Tibial artery (tissue), 4 donors: ENCODE measurements at places on chromosomes 3 and 15.

- no peak for DNase-seq
Measured at GRCh38 chr15:55661428-55661827, 73.3 kb upstream of the PYGO1 start.

- DNase-seq, result no peak
Measured at GRCh38 chr15:85755471-85755870, 39.3 kb downstream of the KLHL25 start.

GRCh38 chr15:89912145-89912673 lies 543 bp downstream of the ARPIN start:
- DNase-seq, result peak; percentile 44

GRCh38 chr15:75091814-75092213 lies 68.4 kb downstream of the PPCDC start:
- DNase-seq, result no peak

GRCh38 chr15:32108661-32109060 lies 78.3 kb downstream of the CHRNA7 start:
- DNase-seq, result no peak

DNA sequence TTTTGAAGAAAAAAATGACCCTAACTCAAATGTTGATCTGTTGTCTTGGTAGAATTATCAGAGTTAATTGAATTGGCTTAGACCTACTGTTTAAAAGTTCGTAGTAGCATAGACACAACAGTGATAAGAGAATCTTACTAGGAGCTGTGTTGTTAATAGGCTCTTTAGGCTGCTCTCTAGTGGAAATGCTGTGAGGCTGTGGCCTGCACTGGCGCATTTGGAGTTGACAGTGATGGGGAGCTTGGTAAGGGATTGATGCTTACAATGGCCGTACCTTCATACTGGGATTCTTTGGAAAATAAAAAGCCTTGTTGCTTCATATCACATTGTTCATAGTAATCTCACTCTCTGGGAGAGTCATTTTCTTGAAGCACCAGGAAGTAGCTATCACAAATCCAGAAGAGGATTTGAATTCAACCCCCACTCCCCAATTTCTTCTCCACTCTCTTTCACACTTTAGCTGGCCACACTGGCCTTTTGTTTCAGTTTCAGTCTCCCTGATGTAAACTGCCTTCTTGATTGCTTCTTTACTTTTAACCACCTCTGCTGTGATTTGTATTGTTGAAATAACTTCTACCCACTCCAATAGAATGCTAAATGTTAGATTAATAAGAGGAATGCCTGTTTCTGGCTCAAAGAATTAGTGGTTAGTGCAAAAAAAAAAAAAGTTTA lies 56.6 kb downstream of the CEP63 start:
- no peak for DNase-seq

DNA sequence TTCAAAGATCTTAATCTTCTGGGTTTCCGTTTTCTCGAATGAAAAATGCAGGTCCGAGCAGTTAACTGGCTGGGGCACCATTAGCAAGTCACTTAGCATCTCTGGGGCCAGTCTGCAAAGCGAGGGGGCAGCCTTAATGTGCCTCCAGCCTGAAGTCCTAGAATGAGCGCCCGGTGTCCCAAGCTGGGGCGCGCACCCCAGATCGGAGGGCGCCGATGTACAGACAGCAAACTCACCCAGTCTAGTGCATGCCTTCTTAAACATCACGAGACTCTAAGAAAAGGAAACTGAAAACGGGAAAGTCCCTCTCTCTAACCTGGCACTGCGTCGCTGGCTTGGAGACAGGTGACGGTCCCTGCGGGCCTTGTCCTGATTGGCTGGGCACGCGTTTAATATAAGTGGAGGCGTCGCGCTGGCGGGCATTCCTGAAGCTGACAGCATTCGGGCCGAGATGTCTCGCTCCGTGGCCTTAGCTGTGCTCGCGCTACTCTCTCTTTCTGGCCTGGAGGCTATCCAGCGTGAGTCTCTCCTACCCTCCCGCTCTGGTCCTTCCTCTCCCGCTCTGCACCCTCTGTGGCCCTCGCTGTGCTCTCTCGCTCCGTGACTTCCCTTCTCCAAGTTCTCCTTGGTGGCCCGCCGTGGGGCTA lies at the start of the genes B2M and PATL2:
Gene B2M, plus strand, starts transcription at position 422 of the 647 bp plus-strand sequence. Its CDS starts 30 bp downstream, at position 452.
Gene PATL2, minus strand, starts transcription at position 228 of the 647 bp plus-strand sequence. CDS start 34,833 bp downstream, outside the sequence.
- DNase-seq, result peak; percentile 98

DNA sequence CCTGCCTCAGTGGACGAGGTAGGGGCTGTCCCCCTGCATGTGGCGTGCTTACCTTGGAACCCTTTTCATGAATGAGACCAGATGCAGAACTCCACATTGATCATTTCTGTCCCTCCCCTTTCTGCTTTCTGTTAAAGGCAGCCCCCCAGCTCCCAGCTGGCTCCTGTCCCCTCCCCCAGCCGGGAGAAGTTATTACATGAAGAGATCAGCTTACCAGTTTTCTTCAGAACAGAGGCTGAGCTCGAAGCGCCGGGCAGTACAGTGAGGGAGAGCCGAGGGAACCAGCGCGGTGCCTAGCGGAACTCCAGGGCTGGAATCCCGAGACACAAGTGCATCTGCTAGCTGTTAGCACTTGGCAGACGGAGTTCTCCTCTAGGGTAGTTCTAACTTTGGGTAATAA lies 263.3 kb upstream of the NR2E3 start:
- DNase-seq, result no peak

GRCh38 chr3:149751551-149751950 lies 738 bp downstream of the COMMD2 start:
- no peak for DNase-seq

DNA sequence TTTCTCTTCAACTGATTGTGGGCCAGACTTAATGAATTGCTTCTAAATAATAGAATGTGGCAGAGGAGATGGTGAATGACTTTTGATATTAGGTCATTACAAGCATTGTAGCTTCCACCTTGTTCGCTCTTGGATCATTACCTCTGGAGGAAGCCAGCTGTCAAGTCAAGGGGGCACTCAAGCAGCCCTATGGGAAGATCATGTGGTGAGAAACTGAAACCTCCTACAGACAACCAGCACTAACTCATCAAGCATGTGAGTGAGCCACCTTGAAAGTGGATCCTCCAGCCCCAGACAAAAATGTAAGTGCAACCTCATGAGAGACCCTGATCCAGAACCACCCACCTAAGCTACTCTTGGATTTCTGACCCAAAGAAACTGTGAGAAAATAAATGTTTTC lies 109.8 kb upstream of the TBC1D5 start:
- no peak for DNase-seq

GRCh38 chr15:93826790-93827189 lies 404.6 kb upstream of the MCTP2 start:
- no peak for DNase-seq

DNA sequence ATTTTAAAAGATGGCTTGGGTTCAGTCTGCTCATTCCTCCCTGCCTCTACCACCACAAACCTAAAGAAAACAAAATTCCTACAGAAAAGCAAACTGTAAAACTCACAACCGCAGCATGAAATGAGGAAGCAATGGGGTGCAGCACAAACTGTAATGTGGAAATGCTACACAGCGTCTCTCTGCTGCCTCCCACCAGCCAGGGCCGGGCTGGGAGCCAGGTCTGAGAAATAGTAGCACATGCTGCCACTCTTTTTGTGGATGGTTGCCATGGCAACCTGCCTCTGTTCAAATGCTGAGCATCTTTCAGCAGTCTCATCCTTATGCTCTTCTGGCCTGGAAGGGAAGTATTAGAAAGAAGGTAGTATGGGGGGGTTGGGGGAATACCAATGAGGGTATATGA lies 55.4 kb downstream of the EOMES start:
- DNase-seq, result peak; percentile 77

- no peak for DNase-seq
Measured at GRCh38 chr3:81199587-81199986, 561.9 kb downstream of the GBE1 start.

DNA sequence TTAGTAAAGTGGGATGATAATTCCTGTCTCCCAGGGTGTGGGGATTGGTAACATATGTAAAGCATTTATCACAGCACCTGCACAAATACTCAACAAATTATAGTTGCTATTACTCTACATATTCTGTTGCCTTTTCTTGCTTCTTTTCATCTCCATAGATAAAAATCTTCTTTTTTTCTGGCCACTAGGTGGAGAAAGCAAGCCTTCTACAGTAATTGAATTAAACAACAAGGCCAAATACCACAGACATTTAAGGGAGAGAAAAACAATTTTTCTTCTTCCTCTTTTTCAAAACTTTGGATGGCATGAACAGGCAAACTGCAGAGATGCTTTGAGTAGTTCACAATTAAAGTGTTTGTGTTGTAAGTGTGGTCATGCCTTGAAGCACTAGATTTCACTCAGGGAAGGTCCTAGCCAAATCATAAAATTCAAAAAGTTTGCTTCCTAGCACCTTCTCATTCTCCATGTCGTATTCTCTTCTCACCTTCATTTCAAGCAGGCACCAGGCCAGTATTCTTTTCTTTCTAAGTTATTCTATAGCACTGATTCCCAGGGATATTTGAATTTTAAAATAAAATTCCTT lies 493.4 kb upstream of the TGFBR2 start:
- no peak for DNase-seq

GRCh38 chr3:45981346-45982074 lies 14.1 kb downstream of the FYCO1 start:
- DNase-seq, result no peak

GRCh38 chr3:158355623-158356588 lies 215.1 kb upstream of the MLF1 start:
- no peak for DNase-seq

- no peak for DNase-seq
Measured at GRCh38 chr3:78360849-78361248, 1321.0 kb downstream of the ROBO2 start.

- peak; percentile 54 for DNase-seq
Measured at GRCh38 chr3:133821767-133822638, 16.4 kb downstream of the SRPRB start.

- no peak for DNase-seq
Measured at GRCh38 chr3:84820126-84820525, 138.7 kb upstream of the CADM2 start.

DNA sequence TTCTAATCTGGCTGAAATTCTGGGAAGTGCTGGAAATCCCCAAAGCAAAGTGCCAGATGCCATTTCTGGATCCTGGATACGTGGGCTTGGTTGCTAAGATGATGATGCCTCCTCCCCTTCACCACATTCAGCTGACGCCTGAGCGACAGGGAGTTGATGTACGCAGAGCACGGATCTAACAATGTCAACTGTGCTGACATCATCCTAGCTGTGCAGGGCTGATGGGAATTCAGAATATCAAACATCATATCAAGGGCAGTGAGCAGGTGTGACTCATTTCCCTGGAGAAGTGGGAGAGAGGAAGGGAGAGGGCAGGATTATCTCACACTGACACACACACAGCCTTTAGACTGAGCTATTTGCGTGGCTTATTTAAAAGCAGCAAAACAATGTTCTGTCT lies 92.6 kb upstream of the ZBTB20 start:
- peak; percentile 72 for DNase-seq

DNA sequence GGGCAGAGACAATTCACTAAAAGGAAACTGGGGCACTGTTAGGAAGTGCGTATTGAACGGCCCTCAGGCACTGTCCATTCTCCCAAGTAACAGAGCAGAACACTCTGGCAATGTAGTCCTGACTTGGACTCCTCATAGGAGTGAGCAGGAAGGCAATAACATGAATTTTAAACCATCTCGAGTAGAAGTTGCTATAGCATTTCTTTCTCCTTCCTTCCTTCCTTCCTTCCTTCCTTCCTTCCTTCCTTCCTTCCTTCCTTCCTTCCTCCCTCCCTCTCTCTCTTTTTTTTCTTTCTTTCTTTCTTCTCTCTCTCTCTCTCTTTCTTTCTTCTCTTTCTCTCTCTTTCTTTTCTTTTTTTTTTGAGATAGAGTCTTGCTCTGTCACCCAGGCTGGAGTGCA lies 46.4 kb upstream of the TRA2B start:
- no peak for DNase-seq

DNA sequence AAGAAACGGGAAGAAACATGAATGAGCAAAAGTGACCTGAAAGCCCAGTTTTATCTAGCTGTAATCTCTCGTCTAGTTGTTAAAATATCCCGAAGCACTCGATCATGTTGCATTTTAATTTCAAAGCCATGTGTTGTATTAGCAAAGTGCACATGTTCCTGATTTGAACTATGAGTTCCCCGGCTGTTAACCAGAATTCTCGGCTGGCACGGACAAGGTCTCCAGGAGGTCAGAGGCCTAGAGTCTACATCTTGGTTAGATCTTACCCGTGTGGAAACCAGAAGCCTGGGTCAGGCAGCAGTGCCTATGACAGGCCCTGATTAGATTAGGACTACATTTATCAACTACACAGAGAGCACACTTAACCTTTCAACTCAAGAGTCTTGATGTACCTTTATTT lies 195.8 kb downstream of the CDIN1 start:
- DNase-seq, result no peak

GRCh38 chr15:93705753-93706455 lies 525.5 kb upstream of the MCTP2 start:
- no peak for DNase-seq

DNA sequence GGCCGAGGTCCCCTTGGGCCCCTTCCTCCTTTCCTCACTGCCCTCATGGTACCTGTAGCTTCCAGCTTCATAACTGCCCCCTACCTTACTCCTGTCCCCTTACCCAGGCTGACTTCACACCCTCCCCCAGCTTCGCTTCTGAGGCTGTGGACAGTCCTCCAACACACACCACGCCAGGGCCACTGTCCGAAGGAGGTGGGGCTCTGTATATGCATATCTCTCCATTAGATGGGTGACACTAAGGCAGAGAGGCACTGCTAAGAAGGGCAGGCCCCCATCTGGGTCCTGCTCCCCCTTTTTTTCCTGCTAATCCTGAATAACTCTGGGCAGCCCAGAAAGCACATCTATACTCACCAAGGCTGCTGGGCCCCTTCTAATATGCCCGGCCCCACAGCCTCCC lies 1.0 kb upstream of the COL7A1 start:
- no peak for DNase-seq

DNA sequence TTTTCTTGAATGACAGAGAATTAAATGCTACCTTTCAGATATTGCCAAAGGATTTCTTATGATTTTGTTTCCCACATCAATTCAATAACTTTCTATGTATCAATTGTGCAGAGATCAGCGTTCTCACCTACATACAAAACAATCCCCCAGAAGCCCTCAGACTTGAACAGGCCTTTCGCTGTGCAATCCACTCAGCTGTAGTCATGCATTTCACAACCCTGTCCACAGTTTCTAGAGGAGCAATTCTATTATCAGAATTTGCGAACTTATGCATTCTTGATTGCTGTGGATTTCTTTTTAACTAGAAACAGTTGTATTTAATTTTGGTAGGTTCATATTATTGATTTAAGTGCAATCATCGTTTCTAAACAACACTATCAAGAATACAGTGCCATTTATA lies 13.7 kb upstream of the ALCAM start:
- no peak for DNase-seq

- no peak for DNase-seq
Measured at GRCh38 chr3:187041362-187042307, 97.7 kb downstream of the RPL39L start.

GRCh38 chr3:31102196-31102879 lies 207.9 kb upstream of the GADL1 start:
- DNase-seq, result no peak

DNA sequence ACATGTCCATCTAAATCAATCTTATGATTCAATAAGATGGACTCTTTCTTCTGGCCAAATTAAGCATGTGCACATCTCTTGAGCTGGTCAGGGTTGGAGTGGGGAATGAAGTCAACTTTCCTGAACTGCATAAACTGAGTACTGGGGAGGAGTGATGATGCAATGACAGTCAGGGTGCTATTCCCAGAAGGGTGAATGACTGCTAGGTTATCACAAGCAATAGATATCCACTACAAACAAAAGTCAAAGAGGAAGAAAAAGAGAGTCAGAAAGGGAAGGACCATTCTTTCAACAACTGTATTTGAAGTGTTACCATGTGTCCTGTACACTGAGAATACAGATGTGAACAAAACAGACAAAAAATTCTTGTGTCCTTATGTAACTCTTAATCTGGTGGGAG lies 70.0 kb downstream of the ALCAM start:
- DNase-seq, result no peak
